Neuronal stem cell (in vitro differentiated cells): ENCODE measurements at places on chromosomes 5 and 9.

- DNase-seq = no peak
Observed at GRCh38 chr9:86626802-86627201, 272.6 kb upstream of the TUT7 start.

DNA sequence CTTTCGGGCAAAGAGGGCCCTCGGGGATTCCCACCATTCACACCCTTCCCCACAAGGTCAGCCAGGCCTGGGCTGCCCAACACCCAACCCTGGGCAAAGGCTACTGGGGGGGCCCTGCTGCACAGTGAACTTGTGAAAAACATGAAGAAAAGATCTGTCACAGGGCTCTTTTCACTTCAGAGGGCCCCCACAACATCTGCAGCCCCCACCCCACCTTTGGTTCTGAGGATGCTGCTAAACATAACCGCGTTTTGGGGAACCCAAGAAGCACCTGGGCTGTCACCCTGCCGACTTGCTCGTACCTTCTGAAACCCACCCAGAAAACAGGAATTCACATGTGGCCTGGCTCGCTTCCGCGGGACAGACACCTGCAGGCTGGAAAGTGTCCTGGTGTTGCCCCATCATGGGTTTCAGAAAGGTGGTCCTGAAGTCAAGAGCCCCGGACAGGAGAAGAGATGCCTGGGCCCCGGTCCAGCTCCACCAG, 29.3 kb downstream of the B4GALT1 start:
- DNase-seq = no peak

- no peak for DNase-seq
Observed at GRCh38 chr5:132444841-132445639, 45.5 kb downstream of the IRF1 start.

GRCh38 chr9:35114840-35115628, 628 bp downstream of the ATOSB start:
- DNase-seq = peak; percentile 49

DNA sequence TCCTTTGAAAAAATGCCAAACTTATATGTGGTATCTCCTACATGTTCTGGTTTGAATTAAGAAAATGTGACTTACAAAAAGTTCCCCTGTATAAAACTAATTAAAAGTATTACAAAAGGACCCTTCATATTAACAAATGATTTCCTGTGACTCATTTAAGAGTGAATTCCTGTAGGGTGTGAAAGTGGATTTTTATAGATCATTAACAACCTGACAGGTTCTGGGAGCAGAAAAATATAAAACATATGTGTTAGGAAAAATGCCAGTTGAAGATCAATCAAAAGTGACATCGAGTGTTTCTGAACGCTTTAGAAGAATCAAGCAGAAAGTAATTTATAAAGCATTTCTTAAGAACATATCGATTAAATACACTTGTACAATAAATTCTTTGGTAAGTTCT, 35.5 kb downstream of the CAMK4 start:
- no peak for DNase-seq

- no peak for DNase-seq
Observed at GRCh38 chr9:22217254-22217653, 208.1 kb upstream of the CDKN2B start.

- no peak for DNase-seq
Observed at GRCh38 chr5:107063511-107063910, 607.2 kb downstream of the EFNA5 start.

GRCh38 chr9:90808398-90808797, 6.8 kb downstream of the SYK start:
- no peak for DNase-seq

DNA sequence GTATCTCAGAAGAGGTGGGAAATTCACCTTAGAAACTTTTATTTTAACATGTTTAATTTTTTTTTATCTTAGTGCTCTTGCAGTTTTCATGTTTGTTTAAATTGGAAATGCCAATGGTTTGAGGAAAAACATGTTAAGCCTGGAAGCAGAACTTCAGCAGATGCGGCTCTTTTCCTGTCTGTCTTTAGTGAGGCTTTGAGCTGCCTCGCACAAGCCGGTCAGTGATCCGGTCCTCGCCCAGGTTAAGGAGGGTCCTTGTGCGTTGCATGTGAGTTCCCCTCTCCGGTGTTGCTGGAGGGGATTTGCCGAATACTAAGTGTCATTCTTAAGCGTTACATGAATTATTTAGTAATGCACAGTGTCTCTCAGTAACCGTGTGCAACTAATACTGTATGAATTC, 9.4 kb upstream of the PLEKHG4B start:
- DNase-seq = no peak

DNA sequence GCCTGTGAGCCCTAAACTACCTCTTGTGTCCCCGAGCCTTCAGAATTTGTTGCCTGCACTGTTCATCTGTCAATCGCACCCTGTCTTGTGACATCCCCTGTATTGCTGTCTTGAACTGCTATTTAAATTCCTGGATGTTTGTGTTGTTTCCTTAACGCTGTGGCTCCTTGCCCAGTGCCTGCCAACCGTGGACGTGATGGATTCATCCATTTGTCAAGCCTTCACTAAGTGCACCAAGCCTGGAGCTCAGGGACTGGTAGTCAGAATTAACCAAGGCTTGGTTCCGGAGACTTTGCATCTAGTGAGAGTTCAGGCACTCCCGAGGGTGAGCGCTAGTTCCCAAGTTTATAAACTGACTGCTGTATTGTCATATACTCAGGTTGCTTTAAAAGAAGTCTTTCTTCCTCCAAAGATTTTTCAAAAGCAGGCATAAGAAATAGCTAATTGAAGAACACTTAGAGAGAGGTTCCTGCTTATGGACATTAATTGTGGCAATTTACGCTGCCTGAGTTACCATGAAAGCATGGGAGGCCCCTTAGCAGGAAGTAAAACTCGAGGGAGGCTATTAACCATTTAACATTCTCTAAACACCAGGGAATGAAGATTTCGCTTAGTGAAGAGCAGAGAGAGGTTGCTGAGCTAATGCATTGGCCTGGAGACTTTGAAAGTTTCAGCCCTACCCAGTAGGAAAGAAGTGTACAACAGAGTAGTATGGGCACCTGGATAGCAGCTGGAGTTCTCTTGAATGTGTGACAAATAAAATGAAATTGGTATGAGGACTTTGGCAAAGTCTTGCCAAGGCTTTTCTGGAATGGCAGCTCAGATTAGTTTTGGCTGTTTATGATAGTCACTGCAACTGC, 29.0 kb downstream of the RGS3 start:
- DNase-seq = no peak

DNA sequence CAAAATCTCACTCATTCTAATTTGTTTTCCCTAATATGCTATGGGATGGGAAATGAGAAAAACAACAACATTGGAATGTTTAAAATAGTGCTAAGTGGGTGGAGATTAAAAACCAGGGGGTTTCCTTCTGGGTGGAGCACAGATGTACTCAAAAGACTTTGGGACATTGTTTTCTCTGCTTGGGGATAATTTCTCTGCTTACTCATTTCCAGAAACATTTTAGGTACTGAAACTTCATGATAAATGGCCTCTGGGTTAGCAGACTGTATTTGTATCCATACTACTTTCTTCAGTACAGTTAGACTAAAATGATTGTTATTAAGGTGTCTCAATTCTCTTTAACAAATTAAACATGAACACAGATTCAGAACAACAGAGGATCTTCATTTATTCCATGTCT, 17.4 kb downstream of the ELOVL7 start:
- DNase-seq = no peak

GRCh38 chr5:159545156-159545555, 214.9 kb upstream of the IL12B start:
- no peak for DNase-seq

- no peak for DNase-seq
Observed at GRCh38 chr5:127758766-127759283, 55.6 kb downstream of the CCDC192 start.

DNA sequence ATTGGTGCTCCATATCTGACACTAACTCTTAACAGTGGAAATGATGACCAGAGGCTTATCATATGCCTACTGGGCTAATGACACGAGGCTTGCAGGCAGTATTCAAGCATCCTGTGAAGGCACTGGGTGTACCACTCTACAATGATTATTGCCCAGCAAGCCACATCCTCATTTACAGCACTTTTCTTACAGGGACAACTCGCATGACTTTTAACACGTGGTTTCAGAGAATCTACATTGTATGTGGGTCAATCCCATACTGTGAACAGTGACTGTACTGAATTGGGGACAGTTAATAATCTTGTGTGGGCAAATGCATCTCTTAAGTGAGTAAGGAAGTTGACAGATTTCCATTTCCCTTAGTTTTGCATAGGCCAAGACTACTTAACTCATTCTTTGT, 260.0 kb downstream of the TRPM3 start:
- no peak for DNase-seq

GRCh38 chr9:126756876-126757415, 47.9 kb upstream of the ZBTB43 start:
- DNase-seq = no peak

DNA sequence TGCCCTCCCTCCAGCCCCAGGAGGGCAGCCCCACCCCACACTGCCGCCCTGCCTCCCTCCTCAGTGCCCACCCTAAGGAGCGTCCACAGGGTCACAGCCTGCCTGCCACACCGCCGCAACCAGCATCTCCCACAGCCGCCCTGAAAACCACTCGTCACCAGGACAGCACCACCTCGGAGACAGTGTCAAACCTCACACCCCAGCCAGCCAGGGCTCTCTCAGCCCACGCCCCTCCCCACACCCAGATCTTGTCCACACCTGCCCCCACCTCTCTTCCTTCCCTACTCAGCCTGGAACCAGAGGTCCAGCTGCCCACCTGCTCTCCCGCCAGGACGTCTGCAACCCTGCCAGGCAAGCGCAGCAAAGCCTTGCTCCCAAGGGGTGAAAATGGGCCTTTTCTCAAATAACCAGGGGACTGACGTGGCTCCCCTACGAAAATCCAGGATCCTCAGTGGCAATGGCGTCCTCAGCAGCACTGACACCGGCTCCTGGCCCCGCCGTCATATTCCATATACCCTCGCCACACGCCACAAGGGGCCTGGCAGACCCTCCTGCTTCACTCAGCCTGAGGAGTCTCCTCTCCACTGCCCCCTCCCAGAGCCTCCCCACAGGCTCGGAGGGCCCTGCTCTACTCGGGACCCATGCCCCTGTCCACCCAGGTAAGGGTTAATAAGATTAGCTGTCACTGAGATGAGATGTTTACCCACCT, 71.0 kb upstream of the ADAMTS2 start:
- no peak for DNase-seq

- DNase-seq = no peak
Observed at GRCh38 chr9:95773053-95773418, 102.5 kb upstream of the ERCC6L2 start.

- peak; percentile 73 for DNase-seq
Observed at GRCh38 chr9:97747201-97747965, 50.2 kb upstream of the XPA start.

- DNase-seq = no peak
Observed at GRCh38 chr5:58317808-58318207, 142.1 kb downstream of the PLK2 start.

GRCh38 chr9:34185778-34186551, 7.1 kb downstream of the UBAP1 start:
- DNase-seq = no peak

- DNase-seq = no peak
Observed at GRCh38 chr9:110130791-110131416, 77.1 kb downstream of the C9orf152 start.
